NCI-H1092 treated with DMSO at 0.1 percent for 48 hours (cell line): ENCODE measurements at places on chromosomes 5 and 9.

DNA sequence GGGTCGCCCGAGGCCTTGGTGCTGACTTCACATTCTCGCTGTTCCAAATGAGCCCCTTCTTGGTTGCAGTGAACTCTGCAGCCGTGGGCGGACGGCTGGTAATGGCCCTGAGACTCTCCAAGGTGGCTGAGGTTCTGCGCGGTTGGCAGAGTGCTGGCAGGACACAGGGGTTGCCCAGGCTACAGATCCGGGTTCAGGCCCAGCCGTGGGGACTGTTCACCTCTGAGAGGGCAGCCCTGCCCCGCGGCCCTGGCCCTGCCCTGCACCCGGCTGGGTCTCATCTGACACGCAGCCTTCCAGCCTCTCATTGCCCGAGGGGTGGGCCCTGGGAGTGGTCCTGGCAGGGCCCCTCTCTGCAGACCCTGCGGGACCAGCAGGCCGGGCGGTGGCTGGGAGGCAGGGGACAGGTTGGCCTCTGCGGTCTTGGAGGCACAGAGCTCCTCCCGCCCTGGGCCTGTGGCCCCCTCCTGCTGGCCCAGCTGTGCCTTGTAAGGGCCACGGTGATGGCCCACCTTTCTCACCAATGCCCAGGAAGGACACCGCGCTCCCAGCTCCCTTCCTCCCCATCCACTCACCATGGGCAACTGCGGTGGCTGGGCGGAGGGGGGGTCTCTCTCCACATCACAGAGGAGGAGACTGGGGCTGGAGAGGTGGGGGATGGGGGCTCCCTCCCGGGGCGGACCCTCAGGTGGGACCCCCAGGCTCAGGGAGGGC lies 51.6 kb downstream of the AHRR start:
- DNase-seq = peak; percentile 56

DNA sequence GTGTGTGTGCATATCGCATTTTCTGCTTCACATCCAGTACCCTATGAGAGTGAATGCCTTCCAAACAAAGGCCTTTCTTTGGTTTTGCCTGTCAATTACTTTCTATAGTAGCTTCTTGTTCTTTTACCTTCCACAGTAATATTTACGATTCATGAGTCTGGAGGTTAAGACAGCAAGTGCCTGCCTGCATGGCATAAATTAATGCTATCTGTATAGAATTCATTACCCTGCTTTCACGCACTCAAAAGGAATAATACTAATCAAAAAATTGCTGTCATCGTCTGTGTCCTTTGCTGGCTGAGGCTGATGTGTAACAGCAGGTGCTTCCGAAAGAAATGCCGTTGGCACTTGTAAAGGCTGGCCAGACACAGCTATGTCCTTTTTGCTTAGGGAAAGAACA lies 1304.4 kb upstream of the CDH6 start:
- DNase-seq = no peak

DNA sequence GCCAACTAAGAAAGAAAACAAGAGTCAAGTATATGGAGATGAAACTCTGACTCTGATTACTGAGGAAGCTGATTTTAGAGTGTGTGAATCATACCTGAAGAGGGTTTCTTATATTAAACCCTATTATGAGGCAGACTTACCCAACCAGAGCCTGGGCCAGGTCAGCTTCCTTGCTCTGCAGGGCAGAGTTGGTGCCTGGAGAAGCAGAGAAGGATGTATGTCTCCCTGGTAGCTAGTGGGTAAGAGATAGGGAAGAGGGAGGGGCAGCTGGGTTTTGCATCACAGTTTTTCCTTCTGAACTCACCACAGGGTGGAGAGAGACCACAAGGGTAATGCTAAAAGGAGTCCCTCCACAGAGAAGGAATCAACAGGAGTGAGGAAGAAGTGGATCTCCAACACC lies 104.1 kb downstream of the CMYA5 start:
- no peak for DNase-seq

GRCh38 chr5:166679331-166679730 lies 1612.1 kb upstream of the WWC1 start:
- no peak for DNase-seq

GRCh38 chr5:67004730-67005350 lies 191.8 kb downstream of the CD180 start:
- DNase-seq = no peak

DNA sequence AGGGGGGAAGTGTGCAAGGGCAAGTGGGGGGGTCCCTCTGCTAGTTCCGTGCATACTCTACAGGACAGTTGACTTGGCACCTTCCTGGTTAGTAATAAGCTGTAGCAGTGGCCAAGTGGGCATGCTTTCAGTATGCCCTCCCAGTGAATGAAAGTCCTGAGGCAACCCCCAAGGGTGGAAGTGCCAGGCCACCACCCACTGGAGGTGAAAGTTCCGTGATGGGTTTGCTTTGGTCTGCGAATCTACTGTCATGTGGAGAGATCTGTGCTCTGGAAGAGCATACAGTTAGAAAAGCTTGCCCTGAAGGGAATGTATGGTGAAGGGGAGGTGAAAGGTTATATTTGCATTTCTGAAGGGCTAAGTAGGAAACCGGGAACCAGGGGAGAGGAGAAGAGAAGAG lies 10.3 kb downstream of the FXN start:
- no peak for DNase-seq

DNA sequence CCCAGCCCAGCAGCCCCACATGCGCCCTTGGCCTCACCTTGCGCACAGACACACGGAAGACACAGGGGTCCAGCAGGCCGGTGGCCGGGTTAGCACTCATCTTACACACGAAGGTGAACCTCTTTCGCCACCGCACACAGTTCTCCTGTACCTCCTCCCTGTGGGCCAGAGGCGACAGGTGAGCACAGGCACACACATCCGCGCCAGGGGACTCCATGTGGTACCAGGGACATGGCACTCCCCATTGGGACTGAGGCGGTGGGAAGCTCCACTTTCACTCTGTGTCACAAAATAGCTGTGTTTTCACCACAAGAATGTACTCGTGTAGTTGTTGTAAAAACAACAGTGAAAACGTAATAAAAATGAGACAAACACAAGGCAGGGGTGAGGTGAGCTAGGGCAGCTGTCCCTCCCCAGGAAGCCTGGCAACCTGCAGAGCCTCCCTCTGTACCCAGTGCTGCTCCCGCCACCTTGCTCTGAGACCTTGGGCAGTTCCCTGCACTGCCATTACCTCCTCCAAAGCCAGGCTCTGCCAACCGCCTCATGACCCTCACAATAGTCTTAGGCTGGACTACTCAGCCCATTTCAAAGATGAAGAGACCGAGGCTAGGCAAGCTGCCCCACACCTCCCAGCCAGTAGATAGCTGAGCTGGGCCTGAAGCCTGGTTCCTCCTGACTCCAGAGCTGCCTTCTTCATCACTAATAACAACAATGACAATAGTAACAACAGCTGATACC lies 16.3 kb upstream of the DPM2 start:
- no peak for DNase-seq

DNA sequence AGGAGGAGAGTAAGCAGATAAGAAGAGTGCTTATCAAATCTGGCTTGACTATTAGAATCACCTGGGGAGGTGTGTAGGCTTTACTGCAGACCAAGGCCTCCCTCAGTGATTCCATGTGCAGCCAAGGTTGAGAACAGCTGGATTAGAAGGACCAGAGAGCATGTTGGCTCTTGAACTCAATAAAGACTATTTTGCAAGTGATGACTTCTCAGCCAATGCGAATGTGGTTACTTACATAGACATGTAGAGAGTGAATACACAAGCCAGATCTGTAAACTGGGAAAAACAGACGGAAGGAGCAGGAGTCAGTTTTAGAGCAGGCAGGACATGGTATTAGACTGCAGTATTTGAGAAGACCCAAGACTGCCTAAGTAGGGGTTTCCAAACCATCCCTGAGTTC lies 48.5 kb downstream of the MAMDC2 start:
- DNase-seq = no peak

DNA sequence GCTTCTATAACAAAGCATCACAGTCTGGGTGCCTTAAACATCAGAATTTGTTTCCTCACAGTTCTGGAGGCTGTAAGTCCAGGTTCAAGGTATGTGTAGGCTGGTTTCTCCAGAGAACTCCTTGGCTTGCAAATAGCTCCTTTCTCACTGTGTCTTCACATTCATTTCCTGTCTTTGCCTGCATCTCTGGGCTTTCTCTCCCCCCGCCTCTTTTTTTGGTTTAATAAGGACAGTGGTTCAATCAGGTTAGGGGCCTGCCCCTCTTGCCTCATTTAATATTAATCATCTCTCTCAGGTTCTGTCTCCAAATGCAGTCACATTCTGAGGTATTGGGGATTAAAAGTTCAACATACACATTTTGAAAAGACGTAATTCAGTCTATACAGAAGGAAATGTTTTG lies 225.5 kb upstream of the ATP10B start:
- DNase-seq = no peak

- DNase-seq = peak; percentile 43
These were observed 19.4 kb downstream of the LURAP1L start for GRCh38 chr9:12794101-12794799.

DNA sequence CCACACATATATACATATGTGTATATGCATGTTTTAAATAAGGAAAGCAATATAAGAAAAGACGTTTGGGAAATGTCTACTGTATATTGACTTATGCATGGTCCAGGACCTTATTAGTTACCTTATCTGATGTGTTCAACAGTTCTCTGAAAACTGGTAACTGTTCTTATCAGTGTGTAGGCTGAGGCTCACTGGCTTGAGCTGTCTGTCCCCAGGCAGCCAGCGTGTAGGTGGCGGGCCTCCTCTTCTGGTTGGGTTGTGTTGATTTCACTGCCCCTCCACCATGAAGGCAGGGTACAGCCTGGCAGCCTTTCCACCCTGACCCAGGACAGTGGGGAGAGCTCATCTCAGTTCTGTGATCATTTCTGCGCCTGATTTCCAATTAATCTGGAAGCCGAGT lies 38.7 kb upstream of the SEMA4D start:
- DNase-seq = no peak

DNA sequence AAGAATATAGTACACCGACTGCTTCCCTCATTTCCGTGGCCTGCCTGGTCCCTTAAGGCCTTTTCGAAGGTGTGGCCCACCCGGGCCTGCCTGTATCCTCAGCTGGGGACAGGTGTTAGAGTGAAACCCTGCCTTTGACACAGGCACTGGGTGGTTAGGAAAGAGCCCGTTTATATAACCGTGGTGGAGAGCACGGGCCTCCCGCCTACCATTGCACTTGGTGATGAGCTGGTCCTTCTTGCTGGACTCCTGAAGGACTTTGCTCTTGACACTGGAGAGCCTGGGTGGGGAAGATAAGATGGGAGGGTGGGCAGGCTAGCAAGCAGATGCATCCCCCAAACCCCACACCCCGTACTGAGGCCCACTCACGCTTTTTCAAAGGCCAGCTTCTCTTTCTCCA lies 2.3 kb downstream of the SPATA24 start:
- no peak for DNase-seq

- no peak for DNase-seq
These were observed 107.8 kb downstream of the PSD2 start for GRCh38 chr5:139903450-139903794.

GRCh38 chr5:16707168-16707868 lies 90.5 kb upstream of the RETREG1 start:
- DNase-seq = no peak

DNA sequence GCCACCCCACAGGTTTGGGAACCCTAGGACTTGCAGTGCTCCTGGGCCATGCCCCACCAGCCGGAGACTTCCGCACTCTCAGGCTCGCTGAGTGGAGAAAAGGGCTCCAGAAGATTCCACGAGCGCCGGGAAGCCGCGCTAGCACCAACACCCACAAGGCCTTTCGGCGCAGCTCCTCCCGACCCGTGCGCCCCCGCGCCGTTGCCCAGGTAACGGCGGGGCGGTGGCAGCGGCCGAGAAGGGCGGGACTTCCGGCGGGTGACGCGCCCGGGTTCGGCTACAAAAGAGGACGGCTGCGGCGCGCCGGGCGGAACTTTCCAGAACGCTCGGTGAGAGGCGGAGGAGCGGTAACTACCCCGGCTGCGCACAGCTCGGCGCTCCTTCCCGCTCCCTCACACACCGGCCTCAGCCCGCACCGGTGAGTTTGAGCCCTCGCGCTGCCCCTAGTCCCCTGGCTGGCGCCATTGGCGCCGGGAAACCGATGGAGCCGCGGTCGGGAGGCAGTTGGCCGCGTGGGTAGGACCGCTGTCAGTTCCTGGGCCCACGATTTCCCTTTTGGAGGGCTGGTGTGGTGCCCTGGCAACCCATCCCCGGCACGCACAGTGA lies at the start of gene DNAJA1:
Gene DNAJA1, plus strand, starts transcription at position 308 of the 606 bp plus-strand sequence. CDS start 1,212 bp downstream, outside the sequence.
- peak; percentile 93 for DNase-seq

DNA sequence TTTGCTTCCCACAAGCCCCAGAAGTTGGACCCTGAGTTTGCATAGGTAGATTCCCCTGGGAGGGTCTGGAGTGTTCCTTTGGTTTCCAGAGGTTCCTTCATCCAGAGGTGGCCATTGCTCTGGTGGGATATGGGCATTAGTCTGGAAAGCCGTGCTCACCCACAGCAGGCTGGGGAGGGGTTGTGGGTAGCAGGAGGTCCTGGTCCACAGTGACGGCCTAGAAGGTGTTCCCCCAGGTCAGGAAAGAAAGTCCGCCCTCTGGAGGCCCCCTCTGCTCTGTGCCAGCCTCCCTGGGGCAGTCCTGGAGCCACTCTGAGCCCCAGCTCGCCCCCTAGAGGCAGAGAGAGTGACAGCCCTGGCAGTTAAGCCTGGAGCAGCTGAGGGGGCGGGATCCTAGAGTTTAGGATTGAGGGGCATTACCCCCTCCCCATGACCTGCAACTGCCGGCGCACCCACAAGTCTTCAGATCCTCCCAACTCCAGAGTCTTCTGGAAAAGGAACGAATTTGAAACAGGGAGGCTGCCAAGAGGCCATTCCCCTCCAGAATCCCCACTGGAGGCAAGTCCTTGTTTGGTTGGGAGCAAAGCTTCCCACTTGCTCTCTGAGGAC lies 36.8 kb downstream of the NDST1 start:
- DNase-seq = peak; percentile 27

- no peak for DNase-seq
These were observed 169.2 kb downstream of the MEF2C start for GRCh38 chr5:88713818-88714217.

- no peak for DNase-seq
These were observed 104.2 kb downstream of the MELK start for GRCh38 chr9:36676778-36677485.

GRCh38 chr5:96384353-96384752 lies 48.7 kb downstream of the PCSK1 start:
- DNase-seq = no peak

GRCh38 chr5:158812408-158812807 lies 287.3 kb downstream of the EBF1 start:
- DNase-seq = no peak

DNA sequence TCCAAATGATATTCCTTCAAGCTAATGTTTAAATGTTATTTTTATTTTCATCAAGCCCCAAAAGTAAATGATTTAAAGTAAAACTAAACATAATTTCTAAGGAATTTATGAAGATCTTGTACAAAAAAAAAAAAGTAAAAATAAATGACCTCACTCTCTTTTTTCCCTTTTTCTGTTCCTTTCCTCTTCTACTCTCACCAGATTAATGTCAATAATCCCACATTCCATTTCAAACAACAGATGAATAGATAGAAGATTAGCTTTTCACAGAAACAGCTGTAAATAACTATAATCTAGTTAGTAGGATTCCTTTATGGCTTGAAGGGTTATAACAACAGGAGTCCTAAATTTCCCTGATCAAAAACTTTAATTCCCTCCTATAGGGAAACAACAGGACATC lies 88.1 kb downstream of the EFNA5 start:
- DNase-seq = no peak
